Activated T-helper 1 cell treated with Interleukin-2 at 50 U/mL for 16 hours (primary cell): ENCODE measurements at places on chromosomes 1 and 21.
A peak's percentile ranks its signal among the peaks of the same experiment; 100 is the strongest.

DNA sequence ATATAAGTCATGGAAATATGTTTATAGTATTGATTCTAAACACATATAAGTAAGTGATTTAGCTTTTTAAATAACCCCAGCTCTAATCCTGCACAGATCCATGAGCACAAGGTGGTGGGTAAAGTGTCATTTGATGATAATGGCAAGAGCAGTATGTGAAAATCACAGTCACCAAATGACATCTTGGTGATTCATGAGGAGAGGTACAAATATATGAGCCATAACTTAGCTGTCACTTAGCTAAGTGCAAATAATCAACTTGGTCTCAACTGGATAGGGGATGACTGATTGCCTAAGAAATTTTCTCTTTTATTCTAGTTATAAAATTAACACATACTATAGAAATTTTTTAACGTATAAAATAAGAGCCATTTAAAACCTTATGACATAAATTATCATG, 198.1 kb downstream of the ZZZ3 start:
- no peak for DNase-seq

DNA sequence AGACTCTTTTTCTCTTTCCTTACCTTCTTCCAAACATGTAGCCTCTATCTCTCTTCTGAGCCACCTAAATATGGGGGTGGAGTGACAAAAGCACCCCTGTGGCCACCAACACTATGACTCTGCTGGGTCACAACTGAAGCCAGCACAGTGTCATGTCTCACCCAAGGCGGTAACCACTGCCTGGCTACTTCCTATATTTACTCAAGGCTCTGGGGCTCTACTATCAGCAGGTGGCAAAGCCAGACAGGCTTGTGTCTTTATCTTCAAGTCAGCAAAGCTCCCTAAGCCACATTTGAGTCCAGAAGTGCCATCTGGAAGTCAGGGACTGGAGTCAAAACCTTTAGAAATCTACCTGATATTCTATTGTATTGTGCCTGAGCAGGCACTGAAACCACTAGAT, 1515.2 kb downstream of the PLA2G4A start:
- DNase-seq: no peak

DNA sequence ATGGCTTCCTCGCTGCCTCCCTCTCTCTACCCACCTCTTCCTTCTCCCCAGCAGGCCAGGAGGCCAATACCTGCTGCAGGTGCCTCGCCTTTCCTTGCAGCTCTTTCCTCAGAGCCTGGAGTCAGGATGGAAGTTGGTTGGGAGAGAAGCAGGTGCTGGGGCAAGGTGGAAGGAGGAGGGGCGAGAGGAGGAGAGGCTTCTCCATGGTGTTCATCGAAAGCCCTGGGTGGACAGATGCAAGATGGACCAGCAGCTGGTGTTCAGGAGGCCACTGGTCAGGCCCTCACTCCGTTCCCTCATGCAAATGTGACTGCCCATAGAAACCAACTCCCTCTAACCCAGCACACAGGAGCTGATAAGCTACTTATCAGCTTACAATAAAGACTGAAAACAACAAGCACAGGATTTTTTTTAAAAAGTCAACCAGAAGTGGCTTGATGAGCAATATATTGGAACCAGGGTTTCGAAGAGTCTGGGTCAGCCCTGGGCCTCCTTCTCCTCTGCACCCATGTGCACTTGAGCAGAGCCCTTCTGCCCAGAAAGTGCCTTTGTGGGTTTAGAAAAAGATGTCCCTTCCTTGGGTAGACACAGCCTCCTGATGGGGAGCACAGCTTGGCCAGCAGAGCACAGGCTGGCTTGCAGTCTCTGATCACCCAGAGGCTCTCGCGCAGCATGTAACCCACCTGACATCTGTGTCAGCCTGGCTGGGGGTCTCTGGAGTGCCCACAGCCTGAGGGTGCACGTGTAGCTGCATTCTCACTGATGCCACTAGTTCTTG, 16.6 kb upstream of the GSTM4 start:
- no peak for DNase-seq

GRCh38 chr1:227370533-227371254, 52.4 kb upstream of the CDC42BPA start:
- no peak for DNase-seq

GRCh38 chr21:25929856-25930520, 195.2 kb downstream of the GABPA start:
- DNase-seq: no peak

GRCh38 chr1:17161926-17162800, 42.8 kb upstream of the PADI1 start:
- no peak for DNase-seq

DNA sequence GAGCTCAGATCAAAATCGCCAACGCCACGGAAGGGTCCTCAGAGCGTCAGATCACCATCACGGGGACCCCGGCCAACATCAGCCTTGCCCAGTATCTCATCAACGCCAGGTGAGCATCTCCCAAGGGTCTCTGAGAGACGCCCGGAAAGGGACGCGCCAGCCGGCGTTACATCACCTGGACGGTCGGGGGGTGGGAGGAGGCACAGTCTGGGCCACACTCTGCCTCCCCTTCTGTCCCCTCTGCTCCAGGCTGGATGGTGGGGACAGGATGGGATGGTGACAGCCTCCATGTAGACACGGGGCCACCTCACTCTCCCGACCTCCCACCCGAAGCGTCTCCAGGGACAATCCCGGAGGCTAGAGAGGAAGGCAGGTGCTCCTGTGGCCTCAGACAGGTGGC, 41.5 kb upstream of the COL6A1 start:
- DNase-seq: no peak

- no peak for DNase-seq
Measured at GRCh38 chr1:39214021-39214713, 9.7 kb downstream of the MACF1 start.

- DNase-seq: no peak
Measured at GRCh38 chr1:99648107-99648506, 2.2 kb downstream of the PALMD start.

GRCh38 chr21:14846621-14847020, 218.2 kb downstream of the NRIP1 start:
- DNase-seq: no peak

- DNase-seq: peak; percentile 70
Measured at GRCh38 chr1:37477198-37477931, 3.0 kb downstream of the ZC3H12A start.

GRCh38 chr1:234659538-234659937, 49.6 kb upstream of the IRF2BP2 start:
- no peak for DNase-seq

DNA sequence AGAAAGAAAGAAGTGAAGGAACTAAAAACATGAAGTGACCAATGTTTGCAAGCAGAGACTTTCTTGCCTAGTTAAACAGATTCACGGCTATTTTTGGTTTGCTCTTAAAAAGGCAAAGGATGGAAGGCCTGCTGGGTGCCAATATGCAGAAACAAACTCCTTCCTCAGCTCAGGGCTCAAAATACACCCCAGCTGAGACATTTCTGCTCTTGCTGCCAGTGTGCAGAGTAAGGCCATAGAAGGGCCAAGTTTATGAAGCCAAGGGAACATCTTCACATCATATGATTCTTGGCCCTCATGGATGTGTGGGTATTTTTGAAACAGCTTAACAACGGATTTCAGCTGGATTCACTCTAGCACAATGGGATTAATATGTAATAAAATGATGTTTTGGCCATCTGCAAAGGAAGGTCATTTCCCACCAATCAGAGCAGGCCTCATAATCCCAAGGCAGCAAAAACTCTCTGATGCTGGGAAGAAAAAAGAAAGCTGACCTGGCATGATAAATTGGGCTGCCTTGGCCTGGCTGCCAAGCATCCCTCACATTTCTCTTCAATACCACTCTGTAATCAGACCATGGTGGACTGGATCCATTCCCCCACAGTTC, 70.7 kb downstream of the CAPZB start:
- DNase-seq: no peak

DNA sequence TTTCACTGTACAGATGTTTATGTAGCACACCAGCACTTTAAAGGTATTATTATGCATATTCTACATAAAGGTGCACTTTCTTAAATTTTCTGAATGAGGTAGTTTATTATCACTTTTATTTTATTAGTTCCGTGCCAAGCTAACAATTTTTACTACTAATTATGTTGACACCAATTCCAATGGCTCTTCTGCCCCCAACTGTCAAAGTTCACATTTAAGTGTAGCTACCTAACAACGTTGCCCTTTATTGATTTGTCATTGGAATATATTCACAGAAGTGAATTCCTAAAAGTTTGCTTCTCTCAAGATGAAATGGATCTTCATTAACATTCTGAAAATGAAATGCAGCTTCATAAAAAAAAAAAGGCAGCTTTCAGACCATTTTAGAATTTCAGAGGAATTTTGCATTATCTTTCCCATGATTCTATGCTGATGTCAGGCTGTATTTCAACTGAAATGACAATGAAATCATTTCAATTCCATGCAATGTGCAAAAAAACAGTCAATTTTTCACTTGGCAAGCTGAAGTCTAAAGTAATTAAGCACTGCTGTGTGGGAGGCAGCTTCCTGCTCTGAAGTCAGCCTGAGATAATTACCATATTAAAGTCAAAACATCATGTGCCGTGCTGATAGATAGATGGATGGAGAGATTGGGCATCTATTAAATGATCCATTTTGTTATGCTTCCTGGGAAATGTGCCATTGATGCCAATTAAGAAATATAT, 229.2 kb downstream of the TTLL7 start:
- DNase-seq: no peak

DNA sequence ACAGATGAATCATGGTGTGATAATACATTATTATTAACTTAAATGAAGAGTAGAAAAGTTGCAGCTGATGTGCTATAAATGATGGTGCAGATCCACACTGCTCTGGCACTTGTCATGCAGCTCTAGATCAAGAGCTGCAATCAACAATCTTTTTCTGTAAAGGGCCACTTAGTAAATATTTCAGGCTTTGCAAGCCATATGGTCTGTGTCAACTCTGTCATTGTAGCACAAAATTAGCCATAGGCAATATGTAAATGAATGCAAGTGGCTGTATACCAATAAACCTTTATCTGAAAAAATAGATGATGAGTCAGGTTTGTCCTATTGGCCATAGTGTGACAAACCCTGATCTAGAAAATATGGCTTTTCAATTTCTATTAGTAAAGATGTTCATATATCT, 66.6 kb downstream of the RGS18 start:
- no peak for DNase-seq

GRCh38 chr1:1435911-1436629, 580 bp downstream of the VWA1 start:
- no peak for DNase-seq

- DNase-seq: no peak
Measured at GRCh38 chr1:204176049-204176448, 9.9 kb upstream of the REN start.

DNA sequence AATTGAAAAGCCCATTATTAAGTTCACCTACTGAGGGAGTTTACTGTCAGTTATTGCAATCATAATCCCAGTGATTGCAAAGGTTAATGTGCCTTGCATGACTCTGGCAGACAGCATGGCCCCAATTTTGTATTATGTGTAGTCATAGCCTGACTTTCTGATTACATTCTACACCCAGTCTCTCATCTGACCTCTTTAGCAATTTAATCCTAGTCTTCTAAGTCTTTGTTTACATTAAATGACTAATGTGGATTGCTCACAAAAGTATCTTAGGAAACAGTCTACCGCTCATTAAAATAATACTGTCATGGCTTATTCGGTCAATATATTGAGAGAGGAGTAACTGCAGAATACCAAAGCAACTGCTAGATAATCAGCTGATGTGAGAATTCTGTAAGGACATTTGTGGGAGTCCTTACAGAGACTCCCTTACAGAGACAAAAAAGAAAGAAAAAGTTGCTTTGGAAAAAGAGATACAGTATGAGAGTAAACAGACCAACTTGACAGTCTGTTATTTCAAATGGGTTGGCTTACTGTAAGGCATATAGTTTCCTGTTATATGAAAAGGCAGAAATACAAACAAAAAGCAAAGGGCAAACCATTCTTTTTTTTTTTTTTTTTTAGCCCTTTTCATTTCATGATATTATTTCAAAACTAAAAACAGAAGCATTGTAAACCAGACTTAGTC, 42.8 kb downstream of the SMG7 start:
- DNase-seq: no peak
